ENCODE measurements at places on chromosomes 16 and 17.
A peak's percentile ranks its signal among the peaks of the same experiment; 100 is the strongest.

DNA sequence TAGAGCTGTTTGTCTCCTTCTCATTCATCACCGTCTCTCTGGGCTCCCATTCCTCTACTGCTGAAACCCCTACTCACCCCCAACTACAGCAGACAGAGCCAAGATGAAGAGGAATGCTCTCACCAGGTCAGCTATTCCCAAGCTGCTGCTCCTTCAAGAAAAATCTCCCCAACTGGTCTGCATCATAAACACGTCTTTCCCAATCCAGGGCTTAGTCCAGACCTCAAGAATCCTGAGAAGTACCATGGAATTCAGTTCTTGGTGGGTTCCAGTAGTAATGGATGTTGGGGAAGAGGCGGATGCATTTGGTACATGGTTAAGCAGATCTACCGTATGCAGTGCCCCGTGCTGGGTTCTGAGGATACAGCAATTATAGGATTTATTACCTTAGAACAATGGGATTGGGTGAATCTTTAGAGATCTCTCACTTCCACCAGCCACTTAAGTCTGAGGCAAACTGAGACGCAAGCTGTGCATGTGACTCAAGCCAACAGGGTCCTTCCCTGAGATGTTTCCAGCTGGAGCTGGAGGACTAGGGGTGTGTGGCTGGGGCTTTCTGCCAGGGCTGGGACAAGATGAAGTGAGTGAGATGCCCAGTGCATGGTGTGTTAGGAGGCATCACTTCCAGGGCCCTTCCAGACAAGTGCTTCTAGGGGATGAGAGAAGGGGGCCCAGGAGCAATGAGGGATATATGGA is 232.7 kb upstream of the CDH5 start:
- DNase-seq = peak; percentile 17

- DNase-seq = no peak
These were observed 34.0 kb downstream of the TMEM132E start for GRCh38 chr17:34613064-34614019.

DNA sequence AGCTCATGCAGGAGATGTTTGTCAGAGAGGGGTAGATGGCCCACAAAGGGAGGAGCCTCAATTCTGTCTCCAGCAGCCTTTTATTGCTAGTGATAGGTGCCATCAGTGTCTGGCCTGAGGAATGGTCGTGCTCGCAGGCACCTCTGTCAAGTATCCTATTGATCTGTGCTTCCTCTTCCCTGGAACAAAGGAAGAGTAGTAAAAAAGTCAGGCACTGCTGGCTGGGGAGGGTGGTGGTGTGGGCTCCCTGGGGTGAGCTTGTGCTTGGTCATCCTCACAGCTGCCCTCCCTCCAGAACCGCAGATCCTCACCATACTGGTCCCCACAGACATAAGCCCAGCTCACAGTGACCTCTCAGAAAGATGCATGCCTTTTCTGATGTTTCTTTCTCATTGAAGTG is 15.0 kb upstream of the SALL1 start:
- peak; percentile 49 for DNase-seq

- DNase-seq = peak; percentile 71
These were observed 20.4 kb upstream of the CDYL2 start for GRCh38 chr16:80824623-80825364.

GRCh38 chr17:37770631-37771518 is 26.0 kb upstream of the HNF1B start:
- DNase-seq = peak; percentile 56

GRCh38 chr17:61118871-61119270 is 280.8 kb upstream of the TBX2 start:
- no peak for DNase-seq

DNA sequence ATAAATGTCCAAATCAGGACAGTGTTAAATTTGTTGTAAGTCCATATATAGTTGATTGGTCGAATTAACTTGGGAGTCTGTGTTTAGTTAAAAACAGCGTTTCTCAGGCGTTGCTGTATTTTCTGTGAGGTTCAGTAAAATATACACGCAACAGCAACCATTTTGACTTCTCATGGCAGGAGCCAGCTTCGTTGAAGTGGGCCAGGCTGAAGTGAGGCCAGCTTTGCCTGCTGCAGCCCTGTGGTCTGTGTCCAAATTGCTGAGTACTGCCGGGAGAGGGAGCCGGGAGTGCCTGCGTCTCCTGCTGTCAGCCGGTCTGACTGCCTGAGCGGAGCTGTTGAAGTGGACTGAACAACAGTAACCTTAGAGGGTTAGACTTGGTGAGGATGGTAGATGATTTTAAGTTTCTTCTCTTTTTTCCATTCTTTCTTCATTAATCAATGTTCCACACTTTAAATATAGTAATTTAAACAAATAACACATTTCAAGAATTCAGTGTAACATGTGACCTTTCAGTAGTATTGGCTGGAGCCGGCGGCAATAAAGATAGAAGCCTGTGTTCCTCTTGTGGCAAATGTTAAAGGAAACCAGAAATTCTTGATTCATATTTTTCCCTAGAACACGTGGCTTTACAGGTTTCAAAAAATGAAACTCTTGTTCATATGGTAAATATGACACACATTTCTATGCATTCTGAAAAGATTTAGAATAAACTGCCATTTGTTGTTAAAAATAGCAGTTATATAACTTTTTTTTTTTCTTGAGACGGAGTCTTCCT is 37.0 kb upstream of the ZNF750 start:
- DNase-seq = peak; percentile 87

DNA sequence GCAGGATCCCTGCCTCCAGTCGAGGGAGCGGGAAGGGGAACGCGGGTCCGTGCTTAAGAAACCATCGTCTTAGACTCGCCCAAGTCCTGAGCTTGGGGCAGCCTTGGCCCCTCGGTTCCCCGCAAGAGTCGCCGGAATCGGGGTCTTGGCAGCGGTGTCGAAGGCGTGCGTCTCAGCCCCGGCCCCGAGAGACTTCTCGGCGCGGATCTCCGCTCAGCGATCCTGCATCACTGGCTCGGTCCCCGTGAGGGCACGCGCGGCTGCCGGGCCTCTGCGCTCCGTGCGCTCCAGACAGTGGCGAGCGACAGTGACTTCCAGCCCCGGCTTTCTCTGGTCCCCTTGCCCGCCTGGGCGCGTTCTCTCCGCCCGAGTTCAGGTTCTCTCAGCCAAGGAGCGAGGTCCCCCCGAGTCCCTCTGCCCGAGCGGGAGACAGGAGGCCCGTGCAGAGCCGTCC is 380 bp downstream of the HS3ST3A1 start:
- no peak for DNase-seq

DNA sequence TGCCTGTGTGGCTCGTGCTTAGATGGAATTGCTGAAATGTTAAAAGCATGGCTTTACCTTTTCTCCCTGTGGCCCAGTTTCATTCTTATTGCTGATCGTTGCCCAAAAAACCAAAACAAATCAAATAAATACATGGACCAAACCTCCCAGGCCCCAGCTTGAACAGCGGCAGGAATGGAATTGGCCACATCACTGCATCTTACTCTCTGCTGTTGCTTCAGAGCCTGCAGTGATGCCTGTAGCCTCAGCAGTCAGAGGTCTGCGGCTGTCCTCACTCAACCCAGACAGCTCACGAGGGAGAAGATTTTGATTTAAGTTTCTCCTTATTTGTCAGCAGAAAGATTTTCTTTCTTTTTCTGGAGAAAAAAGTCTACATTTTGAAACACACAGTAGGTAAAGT is 91.5 kb downstream of the NPIPB11 start:
- DNase-seq = peak; percentile 48

- no peak for DNase-seq
These were observed 477 bp upstream of the SLC47A1 start for GRCh38 chr17:19533036-19533717.

- no peak for DNase-seq
These were observed 73.1 kb downstream of the ASIC2 start for GRCh38 chr17:33220036-33220435.

DNA sequence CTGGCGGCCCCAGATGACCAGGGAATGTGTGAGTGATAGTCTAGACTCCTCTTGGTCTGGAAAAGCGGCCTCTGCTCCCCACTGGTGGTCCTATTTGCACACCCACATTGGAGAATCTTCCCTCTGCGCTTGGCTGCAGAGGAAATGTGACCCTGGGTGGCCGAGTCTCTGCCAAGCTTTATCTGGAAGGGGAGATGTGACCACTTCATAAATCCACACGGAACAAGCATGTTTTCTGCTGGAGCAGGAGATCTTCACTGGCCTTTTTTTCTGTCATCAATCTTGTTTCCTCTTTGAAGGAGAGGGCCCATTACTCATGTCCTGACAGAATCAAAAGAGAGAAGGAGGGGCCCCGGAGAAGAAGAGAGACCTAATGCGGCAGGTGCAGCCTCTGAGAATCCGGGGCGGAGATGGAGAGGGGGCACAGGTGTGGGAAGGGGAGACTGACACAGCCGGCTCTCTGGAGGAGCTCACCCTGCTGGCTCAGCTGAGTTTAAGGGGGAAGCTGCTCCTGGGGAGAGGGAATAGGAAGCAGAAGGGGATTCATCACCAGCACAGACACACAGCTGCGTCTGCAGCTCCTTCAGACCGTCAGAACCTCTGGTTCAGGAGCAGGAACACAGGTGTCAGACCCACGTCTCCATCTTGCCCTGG is 116.3 kb downstream of the SOX9 start:
- no peak for DNase-seq

- DNase-seq = no peak
These were observed 58.3 kb upstream of the LGALS9 start for GRCh38 chr17:27572665-27573064.

DNA sequence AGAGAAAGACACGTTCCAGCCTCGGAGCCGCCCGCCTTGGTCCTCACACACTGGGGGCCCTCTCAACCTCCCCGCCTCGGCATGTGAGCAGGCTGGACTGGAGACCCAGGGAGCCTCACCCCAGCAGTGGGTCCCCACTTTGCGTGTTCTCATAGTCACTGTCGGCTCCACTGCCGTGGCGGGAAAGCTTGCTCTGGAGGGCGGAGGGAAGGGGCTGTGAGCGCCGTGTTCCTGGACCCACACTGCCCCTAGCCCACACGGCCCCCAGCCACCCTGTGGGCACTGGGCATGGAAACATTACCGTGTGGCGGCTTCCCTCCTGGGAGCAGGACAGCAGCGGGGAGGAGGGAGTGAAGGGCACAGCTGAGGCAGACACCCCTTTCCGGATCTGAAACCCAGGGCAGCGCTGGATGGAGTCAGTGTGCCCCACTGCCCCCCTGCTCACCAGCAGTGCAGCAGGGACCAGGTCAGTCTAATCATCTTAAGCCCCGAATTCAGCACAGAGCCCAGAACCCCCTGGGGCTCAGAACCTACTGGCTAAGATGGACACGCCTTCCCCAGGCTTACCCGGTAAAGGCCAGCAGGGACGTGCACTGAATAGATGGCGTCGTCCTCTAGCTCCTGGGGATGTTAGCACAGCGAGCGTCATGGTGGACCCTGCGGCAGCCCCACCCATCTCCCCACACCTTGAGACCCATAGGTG is 7.2 kb downstream of the TP53I13 start:
- no peak for DNase-seq

GRCh38 chr17:56300144-56300543 is 146.9 kb downstream of the ANKFN1 start:
- no peak for DNase-seq

DNA sequence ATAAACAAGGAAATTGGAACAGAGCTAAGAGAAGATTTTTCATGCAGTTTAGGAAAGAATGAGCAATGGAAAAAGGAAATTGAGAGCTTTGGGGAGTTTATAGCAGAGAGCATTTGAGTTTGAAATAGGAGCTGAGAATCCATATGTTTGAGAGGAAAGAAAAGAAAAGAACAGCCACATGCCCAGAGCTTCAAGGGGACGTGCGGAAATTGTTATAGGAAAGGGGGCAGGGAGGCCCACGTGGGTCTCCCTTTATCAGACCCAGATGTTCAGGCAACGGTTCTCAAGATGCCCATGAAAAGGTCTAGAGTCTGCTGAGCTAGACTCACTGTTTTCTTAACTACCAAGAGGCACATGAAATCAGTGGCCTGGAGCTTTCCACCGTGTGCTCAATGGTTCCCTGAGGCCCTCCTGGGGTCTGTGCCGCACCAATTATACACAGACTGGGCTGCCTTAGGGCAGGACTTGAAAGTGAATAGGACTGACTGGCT is 31.2 kb downstream of the CHD9 start:
- peak; percentile 80 for DNase-seq

DNA sequence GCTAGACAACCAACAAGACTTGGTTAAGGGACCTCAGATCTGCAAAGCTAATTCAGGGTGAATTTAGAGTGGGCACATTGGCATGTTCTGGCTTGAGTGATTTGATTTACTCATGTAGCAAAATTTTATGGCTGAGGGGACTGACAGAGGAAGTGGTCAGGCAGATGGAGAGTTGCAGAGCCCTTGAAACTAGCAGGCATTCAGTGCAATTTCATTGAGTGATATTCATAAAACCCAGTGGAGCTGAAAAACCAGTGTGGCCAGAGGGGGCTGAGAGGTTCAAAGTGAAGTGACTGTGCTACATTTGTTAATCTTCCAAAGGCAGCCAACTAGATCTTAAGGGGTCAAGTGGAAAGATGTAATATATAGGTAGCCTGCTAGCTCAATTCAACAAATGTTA is 2.2 kb upstream of the TMEM94 start:
- no peak for DNase-seq

GRCh38 chr16:7990626-7991260 is 599.6 kb downstream of the TMEM114 start:
- no peak for DNase-seq

- DNase-seq = peak; percentile 64
These were observed 9.2 kb downstream of the PMP22 start for GRCh38 chr17:15255713-15256454.

DNA sequence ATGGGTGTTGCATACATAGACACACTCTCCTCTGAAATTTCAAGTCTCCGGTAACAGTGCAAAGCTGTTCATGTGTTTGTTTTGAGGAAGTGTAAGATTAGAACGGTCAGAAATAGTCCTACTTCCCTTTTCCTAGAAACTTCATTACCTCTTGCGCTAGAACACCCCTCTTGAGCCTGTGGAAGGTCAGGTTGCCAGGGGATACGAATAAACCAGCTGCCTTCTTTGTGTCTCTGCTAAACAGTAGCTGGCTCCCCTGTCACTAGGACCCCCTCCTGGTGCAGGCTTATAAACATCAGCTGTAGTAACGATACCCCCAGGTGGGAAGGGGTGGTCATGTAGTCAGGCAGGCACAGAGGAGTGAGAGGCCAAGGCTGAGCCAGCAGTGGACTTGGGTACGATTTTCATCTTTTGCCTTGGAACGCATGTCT is 113.4 kb upstream of the RCVRN start:
- no peak for DNase-seq

DNA sequence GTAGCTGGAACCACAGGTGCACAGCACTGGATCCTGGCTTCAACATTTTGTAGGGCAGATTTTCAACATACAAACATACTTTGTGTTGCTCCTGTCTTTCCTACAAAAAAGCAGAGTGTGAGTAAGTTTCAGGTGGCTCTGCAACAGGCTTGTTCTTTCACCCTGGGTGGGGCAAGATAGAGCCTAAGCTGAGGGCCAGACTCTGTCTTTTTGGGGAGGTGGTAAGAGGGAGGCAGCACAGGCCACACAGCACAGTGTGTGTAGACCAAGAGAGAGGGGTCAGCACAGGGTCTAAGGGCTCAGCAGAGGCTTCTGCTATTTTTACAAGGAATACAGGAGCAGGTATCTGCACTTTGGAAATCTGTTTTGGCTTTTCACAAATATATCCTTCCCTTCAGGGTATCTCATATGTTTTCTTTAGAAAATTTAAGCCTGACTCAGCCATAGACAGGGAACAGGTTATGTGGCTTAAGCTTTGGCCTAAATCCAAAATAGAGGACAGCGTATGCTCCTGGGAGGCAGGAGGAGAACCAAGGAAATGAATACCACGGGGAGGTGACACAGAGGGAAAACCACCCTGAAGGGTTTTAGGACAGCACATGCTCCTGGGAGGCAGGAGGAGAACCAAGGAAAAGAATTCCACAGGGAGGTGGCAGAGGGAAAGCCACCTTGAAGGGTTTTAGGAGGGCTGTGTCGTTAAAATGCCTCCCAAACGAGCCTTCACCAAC is 21.6 kb downstream of the EMC8 start:
- peak; percentile 16 for DNase-seq

- DNase-seq = peak; percentile 60
These were observed 27.8 kb upstream of the GHDC start for GRCh38 chr17:42221886-42222745.

Measured in fibroblast of mammary gland (primary cell).